Activated naive CD8-positive, alpha-beta T cell treated with anti-CD3 and anti-CD28 coated beads, Interleukin-2, amount 10 ng/mL, durations not matched to agents 7 days and 5 days (primary cell): ENCODE measurements at places on chromosomes 1 and 21. TPM values are rescaled to one million over a fixed set of nuclear protein-coding genes. Genes with fewer than 3 reads are reported as not detected.

DNA sequence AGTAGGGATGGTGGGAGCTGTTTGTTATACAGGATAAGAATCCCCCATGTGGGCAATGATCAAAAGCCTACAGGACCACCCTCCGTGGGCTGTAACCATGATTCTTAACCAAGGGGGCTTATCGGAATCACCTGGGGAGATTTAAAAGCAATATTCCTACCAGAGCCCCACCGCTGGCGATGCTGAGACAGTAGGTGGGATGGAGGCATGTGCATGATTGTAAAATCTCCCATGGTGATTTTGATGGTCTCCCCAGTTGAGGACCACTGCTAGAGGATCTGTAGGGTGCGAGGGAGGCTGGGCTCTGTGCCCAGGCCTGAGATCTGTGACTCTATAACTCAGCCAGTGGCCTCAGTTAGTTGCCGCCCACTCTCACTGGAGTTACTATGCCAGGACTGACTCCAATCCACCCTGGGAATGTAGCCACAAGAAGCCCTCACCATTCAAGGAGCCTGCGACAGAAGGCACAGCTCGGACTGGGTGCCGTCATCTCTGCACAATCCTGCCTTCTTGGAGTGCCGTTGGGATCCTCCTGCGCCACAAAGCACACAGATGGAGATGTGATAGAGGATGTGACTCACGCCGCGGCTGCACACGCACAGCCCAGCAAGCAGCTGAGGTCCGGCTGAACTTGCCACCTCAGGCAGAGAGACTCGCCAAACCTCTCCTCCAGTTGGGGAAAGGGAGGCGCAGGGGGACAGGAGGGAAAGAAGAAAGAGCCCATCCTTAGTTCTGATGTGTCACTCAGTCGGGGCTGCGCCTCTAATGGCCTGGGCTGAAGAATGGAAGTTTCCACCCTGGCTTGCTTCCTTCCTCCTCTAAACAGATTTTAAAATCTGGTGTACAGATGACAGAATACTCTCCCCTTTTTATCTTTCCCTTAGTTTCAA lies 26.5 kb downstream of the AKNAD1 start:
- H3K27me3 ChIP-seq = peaks cover 2% of the 10 kb centered on the region
- no peak overlapping the region for H3K27ac ChIP-seq
- H3K4me3 ChIP-seq = no peak overlapping the region
- H3K36me3 ChIP-seq = no peaks in the 10 kb centered on the region

Gene AADACL3
- not detected for total RNA-seq

DNA sequence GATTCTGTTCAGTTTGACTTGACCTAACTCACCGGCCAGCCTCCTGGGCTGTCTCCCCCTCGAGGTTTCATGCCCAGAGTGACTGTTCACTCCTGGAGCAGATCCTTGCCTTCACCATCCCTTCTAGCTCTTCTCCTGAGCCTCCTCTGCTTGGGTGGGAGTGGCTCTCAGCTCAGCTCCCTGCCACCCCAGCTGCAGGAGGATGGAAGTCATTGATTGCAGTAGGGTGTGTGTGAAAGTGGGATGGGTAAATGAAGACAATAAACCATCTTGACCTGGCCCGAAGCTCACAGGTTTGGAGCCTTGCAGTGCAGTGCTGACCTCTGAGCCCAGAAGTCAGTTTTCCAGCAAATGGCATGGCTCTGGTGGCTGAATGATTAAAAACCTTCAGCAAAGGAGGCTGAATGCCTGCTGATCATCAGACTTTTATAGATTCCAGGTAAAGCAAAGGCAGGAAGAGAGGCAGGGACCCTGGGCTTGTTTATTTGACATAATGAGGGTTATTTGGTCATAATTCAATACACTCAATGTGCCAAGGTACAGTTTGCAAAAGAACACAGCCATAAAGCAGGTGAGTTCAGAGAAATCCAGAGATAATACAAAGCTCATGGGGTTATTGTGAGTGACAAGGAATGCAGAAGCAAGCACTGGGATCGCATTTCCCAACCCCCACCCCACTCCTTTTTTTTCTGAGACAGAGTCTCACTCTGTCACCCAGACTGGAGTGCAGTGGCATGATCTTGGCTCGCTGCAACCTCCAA lies 17.5 kb upstream of the TFF3 start:
- no peak overlapping the region for H3K4me3 ChIP-seq
- no peak overlapping the region for H3K27ac ChIP-seq
- no peak for DNase-seq
- peaks cover 3% of the 10 kb centered on the region for H3K4me1 ChIP-seq
- H3K27me3 ChIP-seq = peaks cover 35% of the 10 kb centered on the region

- DNase-seq = no peak
- H3K36me3 ChIP-seq = no peaks in the 10 kb centered on the region
- no peak overlapping the region for H3K4me3 ChIP-seq
- H3K4me1 ChIP-seq = no peaks in the 10 kb centered on the region
Observed at GRCh38 chr1:227042292-227042691, 102.2 kb downstream of the COQ8A start.

- peak overlapping the region; percentile 15 for H3K27ac ChIP-seq
- H3K27me3 ChIP-seq = no peaks in the 10 kb centered on the region
- H3K4me1 ChIP-seq = peaks cover 21% of the 10 kb centered on the region
- H3K36me3 ChIP-seq = peaks cover 50% of the 10 kb centered on the region
- DNase-seq = no peak
Observed at GRCh38 chr1:173444757-173445156, 32.4 kb upstream of the PRDX6 start.

DNA sequence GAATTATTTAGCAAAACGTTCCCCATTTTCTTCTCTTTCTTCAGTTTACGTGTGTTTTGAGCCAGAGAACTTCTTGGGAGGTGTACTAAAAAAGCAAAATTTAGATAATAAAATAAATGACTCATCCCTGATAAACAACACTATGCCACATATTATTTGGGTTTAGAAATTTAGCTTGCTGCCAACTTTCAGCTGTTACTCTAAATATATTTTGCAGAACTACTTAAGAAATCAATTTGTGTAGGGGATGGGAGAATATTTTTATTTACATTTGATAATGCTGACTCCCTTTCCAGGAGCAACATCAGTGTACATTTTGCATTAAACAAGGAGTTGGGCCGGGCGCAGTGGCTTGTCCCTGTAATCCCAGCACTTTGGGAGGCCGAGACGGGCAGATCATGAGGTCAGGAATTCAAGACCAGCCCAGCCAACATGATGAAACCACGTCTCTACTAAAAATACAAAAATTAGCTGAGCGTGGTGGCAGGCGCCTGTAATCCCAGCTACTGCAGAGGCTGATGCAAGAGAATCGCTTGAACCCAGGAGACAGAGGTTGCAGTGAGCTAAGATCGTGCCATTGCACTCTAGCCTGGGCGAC lies 151.4 kb upstream of the ZRANB2 start:
- H3K4me3 ChIP-seq = no peak overlapping the region
- H3K27me3 ChIP-seq = no peaks in the 10 kb centered on the region
- H3K27ac ChIP-seq = no peak overlapping the region
- no peaks in the 10 kb centered on the region for H3K4me1 ChIP-seq
- H3K36me3 ChIP-seq = no peaks in the 10 kb centered on the region

DNA sequence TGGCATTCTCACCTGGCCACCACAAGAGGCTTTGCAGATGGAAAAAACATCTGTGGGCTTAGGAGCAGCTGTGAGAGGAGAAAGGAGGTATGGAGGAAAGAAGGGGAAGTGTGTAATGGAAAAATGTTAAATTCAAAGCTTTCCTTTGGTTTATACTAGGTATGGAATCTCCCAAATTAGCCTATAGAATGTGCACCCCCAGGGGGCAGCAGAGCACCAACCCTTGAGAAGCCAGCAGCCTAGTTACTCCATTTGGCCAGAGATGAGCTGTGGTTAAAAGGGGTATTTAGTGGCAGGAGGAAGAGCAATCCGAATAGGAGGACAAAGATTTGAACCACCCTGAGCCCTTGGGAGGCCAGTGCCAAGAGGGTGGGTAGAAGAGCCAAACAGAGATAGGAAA lies 97.5 kb upstream of the CTTNBP2NL start:
- H3K27ac ChIP-seq = no peak overlapping the region
- peak; percentile 38 for DNase-seq
- H3K27me3 ChIP-seq = peaks cover 5% of the 10 kb centered on the region
- H3K36me3 ChIP-seq = no peaks in the 10 kb centered on the region
- no peaks in the 10 kb centered on the region for H3K4me1 ChIP-seq

- peaks cover 11% of the 10 kb centered on the region for H3K36me3 ChIP-seq
- H3K27ac ChIP-seq = no peak overlapping the region
- H3K4me1 ChIP-seq = no peaks in the 10 kb centered on the region
Observed at GRCh38 chr1:33321178-33321577, 280 bp upstream of the A3GALT2 start.

DNA sequence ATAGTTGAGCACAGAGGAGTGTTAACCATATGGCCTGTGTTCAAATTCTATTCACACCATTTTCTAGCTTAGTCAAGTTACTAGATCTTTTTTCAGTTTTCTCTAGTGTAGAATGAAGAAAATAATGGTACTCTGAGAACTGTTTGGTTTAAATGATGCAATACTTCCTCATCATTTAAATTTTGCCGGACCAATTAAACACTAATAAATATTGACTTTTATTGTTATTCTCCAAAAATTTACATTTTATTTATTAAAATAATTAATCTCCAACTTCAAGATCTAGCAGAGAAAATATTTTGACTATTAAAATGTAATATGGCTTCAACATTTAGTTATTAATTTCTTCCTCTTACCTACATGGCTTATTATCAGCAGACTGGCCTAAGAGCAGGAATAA lies 123.1 kb downstream of the OLFM3 start:
- no peaks in the 10 kb centered on the region for H3K4me1 ChIP-seq
- no peak for DNase-seq
- no peaks in the 10 kb centered on the region for H3K36me3 ChIP-seq
- H3K27me3 ChIP-seq = peaks cover 2% of the 10 kb centered on the region
- H3K4me3 ChIP-seq = no peak overlapping the region
- H3K27ac ChIP-seq = no peak overlapping the region

GRCh38 chr1:48338257-48338656 lies 115.7 kb downstream of the SLC5A9 start:
- no peak for DNase-seq
- H3K36me3 ChIP-seq = no peaks in the 10 kb centered on the region
- H3K4me1 ChIP-seq = no peaks in the 10 kb centered on the region
- H3K27me3 ChIP-seq = no peaks in the 10 kb centered on the region

Gene GSTM5
- not detected for total RNA-seq

Gene SPATA21
- total RNA-seq = not detected

DNA sequence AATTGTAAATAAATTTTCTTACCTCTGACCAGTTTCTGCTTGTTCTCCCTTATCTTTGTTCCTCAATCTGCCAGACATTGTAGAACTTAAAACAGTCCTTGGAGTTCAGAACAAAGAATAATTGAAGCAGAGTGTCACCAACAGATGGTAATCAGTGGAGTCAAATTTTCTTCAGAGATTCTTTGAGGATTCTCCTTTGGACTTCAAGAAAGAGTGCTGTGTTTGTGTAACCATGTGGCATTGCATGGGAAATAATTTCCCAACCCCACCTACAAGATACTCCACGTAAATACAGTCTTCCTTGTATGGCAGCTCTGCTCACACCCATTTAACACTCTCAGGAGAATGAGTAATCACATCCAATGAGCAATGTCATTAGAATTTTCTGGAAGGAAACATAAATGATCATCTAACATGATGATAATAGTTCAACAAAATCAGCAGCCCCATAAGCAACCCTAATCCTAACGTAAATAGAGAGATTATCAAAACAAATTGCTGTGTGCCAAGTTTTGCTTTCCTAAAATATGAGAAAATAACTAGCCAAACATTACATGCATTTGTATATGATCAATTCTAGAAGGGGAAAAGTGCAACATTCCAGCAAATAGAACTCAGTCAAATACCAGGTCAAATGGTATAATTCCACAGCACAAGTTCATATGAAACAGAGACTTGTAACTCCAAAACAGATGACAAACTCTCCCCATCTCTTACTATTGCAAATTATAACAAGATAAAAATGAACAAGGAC lies 6.9 kb upstream of the DENND1B start:
- H3K36me3 ChIP-seq = peaks cover 7% of the 10 kb centered on the region
- no peaks in the 10 kb centered on the region for H3K27me3 ChIP-seq
- H3K4me1 ChIP-seq = peaks cover 16% of the 10 kb centered on the region
- H3K4me3 ChIP-seq = no peak overlapping the region

GRCh38 chr1:228735871-228736586 lies 750 bp downstream of the RHOU start:
- peaks cover 16% of the 10 kb centered on the region for H3K27me3 ChIP-seq
- H3K4me1 ChIP-seq = peaks cover 27% of the 10 kb centered on the region
- H3K36me3 ChIP-seq = peaks cover 16% of the 10 kb centered on the region
- H3K27ac ChIP-seq = peak overlapping the region; percentile 75
- DNase-seq = peak; percentile 61
- peak overlapping the region; percentile 93 for H3K4me3 ChIP-seq

DNA sequence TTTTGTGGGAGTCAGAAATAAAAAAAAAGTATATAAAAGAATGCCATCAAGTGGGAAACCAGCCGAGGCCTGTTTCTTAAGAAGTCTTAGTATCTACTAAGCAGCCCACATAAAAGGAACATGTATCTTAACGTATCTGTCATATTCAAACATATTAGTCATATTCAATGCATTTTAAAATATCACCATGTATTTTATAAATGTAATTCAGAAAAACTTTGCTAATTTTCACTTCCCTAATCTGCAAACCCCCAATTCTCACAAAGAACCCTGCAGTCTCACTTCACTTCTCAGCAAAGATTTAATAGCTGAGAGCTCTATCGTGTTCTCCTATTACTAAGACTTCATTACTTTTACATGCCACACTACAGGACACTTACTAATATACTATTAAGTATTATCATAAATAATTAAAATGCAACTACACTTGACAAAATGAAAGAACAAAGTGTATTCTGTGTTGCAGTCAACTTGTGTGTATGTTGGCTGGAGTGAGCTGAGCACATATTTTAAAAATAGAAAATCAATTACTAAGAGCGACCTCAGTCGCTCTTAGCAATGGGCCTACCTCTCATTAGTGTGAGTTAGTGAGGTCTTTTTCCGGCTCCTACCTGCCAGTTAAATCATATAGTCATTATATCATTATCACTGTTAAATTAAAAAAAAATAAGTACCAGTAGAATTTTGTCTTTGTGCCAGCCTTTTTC lies 484.3 kb downstream of the LMO4 start:
- no peaks in the 10 kb centered on the region for H3K36me3 ChIP-seq
- no peak overlapping the region for H3K27ac ChIP-seq
- H3K4me3 ChIP-seq = no peak overlapping the region
- H3K4me1 ChIP-seq = no peaks in the 10 kb centered on the region

Gene C1orf21
- 9.4 TPM for total RNA-seq

Gene CTSS
- total RNA-seq = 104 TPM

DNA sequence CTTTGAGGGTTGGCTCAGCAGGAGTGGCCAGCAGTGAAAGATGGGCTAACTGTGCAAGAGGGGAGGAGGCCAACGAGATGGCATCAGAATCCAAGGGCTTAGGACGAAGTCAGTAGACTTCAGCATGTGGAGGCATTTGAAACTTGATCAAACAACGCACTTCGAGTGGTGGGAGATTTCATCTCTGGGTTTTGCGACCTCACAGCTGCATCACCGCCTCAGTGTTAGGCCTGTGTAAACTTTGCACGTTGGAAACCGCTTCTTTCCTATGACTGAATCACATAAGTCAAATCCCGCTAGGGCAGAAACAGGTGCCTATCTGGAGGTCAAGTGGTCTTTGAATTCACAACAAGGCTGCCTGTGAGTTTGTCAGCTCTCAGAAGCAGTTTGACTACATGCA lies 17.8 kb downstream of the TFF3 start:
- DNase-seq = no peak
- no peaks in the 10 kb centered on the region for H3K27me3 ChIP-seq
- no peak overlapping the region for H3K27ac ChIP-seq
- H3K4me1 ChIP-seq = peaks cover 14% of the 10 kb centered on the region
